ENCODE measurements at places on chromosomes 7 and 10.

- DNase-seq, result peak; percentile 42
Measured at GRCh38 chr7:135206941-135207391, 4.4 kb downstream of the WDR91 start.

DNA sequence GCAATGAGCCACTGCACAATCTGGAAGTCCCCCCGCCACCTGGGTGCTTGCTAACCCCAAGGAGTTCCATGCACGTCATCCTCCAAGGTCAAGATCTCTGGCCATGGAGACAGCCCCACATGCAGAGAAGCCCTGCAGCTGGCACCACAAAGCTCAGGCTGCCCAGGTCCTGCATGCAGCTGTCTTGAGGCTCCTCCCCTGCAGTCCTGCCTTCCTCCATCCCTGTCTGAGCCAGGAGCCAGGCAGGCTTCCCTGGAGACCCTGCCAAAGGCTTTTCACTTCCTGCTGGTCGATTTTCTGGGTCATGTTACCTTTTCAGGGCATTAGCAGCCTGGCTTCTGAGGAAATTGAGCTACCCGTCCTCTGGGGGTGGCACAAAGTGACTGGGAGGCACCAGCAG lies 12.5 kb upstream of the TMEM72 start:
- DNase-seq, result no peak

- no peak for DNase-seq
Measured at GRCh38 chr10:6591668-6592067, 11.6 kb upstream of the PRKCQ start.

- DNase-seq, result no peak
Measured at GRCh38 chr7:46233585-46234329, 312.7 kb upstream of the IGFBP3 start.

GRCh38 chr7:24981171-24981951 lies 1.4 kb upstream of the OSBPL3 start:
- peak; percentile 41 for DNase-seq

GRCh38 chr7:24718431-24718831 lies 38.8 kb downstream of the GSDME start:
- no peak for DNase-seq

DNA sequence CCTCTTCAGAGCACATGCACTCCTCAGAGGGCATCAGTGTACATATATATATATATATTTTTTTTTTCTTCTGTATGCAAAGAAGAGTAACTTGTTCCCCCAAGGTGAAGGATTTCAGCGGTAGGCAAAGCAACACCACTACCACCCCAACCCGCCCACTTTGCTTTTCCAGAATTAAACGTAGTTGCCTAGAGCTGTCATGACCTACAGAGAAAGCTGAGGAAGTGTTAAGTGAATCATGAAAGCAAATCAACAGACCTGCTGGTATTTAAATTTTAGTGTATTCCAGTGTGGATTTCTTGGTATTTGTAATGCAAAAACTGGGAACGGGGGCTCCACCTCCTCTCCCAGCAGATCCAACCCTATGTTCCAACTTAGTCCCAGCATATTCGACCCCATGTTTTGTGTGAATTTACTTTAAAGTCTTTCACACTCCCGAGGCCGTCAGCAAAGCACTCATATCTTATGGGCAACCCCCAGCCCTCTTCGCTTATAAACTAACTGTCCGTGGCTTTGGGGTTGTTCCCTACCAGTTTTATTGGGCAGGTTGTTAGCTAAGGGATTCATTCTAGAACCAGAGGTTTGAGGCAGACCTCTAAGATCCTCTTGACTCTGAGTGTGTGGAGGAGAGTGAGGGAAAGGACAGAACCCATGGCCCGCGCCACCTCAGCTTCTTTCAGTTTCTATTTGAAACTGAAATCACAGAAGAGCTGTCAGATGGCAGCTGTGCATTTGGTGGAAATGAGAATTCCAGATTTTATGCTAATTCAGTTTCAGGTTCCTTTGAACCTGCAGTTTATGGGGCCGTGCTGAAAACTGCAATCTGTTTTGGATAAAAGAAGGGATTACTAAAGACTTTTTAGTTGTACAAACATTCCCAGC lies 450.2 kb upstream of the GALNT17 start:
- DNase-seq, result no peak

DNA sequence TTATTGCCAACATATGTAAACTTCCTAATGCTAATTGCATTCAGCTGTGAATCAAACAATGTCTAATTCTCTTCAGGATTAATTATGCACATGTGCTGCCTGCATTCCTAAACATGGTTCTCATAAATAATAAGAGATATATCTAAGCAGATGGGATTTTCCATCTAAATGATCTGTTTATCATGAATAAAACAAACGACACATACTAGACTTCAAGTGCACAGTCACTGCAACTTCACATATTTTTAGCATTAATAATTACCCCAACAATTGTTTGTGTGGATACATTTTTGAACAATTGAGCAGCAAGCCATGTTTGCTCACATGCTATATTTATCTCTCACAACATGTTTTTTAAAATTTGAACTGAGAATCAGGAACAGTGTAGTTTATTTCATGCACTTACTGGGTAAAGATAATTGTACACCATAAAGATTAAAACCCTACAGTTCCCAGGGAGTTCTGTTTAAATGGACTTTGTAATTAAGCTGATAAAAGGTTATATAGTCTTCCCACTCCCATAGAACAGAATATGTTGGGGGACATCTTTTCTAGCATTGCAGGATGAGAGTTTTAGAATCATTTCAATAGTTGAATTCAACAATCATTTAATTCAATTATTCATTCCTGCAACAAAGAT lies 378.5 kb downstream of the MDFIC start:
- no peak for DNase-seq

DNA sequence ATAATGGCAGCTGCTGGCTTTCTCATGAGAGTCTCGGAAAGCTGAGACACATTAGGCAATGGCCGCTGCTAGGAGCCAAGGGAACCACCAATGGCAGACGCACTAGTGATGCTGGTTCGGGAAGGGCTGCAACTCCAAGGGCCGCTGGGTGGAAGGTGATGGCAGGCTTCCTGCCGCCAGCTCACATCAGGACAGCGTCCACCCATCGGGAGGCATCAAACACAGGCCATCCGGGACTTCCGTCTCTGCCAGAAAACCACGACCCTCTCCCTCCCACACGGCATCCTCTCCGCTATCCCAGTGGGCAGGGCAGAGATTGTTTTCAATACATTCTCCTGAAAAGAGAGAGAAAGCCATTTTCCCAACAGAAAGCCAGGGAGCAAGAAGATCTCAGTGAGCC lies 27.5 kb upstream of the EGFR start:
- no peak for DNase-seq

DNA sequence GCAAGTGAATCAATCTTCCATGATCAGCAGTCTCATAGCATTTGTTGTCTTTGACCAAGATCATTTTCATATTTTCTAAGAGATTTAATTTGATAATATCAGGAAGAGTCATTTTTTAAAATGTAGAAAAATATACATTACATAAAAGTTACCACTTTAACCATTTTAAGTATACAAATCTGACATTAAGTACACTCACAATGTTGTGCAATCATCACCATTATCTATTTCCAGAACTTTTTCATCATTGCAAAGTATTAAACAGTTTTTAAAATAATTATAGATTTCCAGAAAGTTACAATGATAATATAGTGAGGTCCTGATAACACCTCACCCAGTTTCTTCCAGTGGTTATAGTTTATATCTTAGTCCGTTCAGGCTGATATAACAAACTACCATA lies 222.5 kb upstream of the RHOBTB1 start:
- DNase-seq, result no peak

DNA sequence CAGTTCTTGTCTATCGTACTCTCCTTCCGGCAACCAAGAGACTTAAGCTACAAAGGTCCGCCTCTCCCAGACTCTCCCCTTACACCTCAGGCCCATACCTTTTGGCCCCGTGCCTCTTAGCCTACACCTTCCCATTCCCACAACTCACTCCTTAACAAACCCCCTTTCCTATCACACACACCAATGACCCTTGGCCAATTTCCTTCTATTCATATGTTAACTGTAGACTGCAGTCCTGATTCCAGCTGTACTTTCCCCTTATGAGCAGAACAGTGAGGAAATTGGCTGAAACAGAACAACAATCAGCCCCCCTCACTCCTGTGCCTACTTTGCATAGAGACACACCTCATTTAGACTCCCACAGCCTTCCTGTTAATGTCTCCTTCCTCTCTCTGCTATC lies 1.4 kb upstream of the TMEM139 start:
- no peak for DNase-seq

GRCh38 chr10:72328045-72328828 lies 26.5 kb downstream of the DNAJB12 start:
- DNase-seq, result peak; percentile 82

DNA sequence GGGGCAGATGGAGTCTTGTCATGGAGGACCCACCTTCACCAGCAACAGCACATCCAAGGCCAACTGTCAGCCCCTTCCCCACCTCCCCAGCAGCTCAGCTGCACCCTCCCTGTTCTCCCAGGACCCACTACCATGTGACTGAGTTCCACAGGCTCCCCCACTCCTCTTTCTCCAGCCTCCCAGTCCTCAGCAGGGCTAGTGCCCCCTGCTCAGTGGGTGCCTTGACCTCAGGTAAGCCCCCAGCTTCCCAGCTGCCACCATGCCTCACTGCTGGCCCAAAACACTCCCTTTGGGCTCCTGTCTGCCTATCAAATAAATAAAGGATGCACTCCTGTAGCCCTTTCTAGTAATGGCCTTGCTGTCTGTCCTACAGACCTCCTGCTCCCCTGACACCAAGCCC lies 174.4 kb downstream of the SLIT1 start:
- no peak for DNase-seq

DNA sequence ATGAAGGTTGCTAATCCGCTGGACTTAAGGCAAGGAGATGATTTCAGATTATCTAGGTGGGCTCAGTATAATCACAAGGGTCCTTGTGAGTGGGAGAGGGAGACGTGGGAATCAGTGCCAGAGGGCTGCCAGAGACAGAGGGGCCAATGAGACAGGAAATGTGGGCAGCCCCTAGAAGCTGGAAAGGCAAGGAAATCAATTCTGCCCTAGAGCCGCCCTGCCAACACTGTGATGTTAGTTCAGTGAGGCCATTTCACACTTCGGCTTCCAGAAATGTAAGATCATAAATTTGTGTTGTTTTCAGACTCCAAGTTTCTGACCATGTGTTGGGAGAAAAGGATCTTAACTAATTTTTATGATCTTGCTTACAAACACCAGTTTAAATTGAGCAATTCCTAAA lies 3.6 kb upstream of the GPNMB start:
- DNase-seq, result no peak

- no peak for DNase-seq
Measured at GRCh38 chr10:11871466-11871865, 48.3 kb downstream of the PROSER2 start.

GRCh38 chr7:95501261-95501832 lies 15.6 kb downstream of the ASB4 start:
- DNase-seq, result no peak

DNA sequence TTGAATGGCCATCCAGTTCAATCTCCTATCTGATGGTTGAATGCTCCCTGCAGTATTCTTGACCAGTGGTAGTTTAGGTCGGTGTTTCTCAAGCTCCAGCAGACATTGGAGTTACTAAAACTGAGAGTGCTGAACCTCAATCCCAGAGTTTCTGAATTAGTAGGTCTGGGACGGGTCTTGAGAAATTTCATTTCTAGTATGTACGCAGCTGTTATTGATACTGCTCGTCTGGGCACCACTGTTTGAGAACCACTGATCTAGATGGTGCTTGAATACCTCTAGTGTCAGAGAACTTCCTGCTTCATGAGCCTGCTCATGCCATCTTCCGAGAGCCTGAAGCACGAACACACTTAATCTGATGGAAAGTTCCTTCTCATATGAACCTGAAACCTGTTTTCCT lies 99.4 kb upstream of the CREB5 start:
- no peak for DNase-seq

DNA sequence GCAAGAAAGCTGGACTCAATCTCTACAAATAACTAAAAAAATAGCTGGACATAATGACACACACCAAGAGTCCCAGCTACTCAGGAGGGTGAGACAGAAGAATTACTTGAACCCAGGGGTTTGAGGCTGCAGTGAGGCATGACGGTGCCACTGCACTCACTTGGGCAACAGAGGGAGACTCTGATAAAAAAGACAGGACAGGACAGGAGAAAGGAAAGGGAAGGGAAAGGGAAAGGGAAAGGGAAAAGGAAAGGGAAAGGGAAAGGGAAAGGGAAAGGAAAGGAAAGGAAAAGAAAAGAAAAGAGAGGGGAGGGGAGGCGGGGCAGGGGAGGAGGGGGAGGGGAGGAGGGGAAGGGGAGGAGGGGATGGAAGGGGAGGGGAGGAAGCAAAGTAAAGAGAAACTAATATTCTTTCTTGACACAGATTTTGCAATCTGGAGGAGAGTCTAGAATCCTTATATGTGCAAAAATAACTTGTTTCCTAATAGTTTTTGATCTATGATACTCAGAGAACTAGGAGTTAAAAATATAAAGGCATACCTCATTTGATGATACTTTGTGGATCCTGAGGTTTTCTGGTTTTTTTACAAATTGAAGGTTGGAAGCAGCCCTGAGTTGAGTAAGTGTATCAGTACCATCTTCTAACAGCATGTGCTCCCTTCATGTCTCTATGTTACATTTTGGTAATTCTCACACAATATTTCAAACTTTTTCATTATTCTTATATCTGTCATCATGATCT lies 8.0 kb downstream of the SAR1A start:
- DNase-seq, result no peak

- no peak for DNase-seq
Measured at GRCh38 chr10:2145491-2145890, 408.2 kb upstream of the ADARB2 start.
